ENCODE measurements at places on chromosomes 12 and 14. TPM values are rescaled to one million over a fixed set of nuclear protein-coding genes. Genes with fewer than 3 reads are reported as not detected.

The GLS2 gene
- total RNA-seq: 0.20 TPM

The NGB gene
- not detected for total RNA-seq

The CEBPE gene
- total RNA-seq: not detected

The PAPLN gene
- total RNA-seq: 1.6 TPM

The SLC17A8 gene
- not detected for total RNA-seq

The P2RX4 gene
- total RNA-seq: 8.9 TPM

The NAV3 gene
- 16.3 TPM for total RNA-seq

The DLGAP5 gene
- 109 TPM for total RNA-seq

The IL31 gene
- total RNA-seq: not detected

The KCNH3 gene
- total RNA-seq: 0.24 TPM

The NPFF gene
- total RNA-seq: not detected

The ESRRB gene
- not detected for total RNA-seq

The SETD3 gene
- total RNA-seq: 46.9 TPM

The INSM2 gene
- total RNA-seq: not detected

The ANO4 gene
- 1.1 TPM for total RNA-seq

The RBMS2 gene
- 6.7 TPM for total RNA-seq

The KRT86 gene
- 0.48 TPM for total RNA-seq

The C14orf132 gene
- total RNA-seq: 22.6 TPM
